ENCODE measurements at places on chromosomes 16 and 17.
A peak's percentile ranks its signal among the peaks of the same experiment; 100 is the strongest.

GRCh38 chr16:48054881-48055601, 100.8 kb downstream of the ABCC12 start:
- DNase-seq: peak; percentile 29

- no peak for DNase-seq
Observed at GRCh38 chr16:57711993-57712392, 17.4 kb downstream of the DRC7 start.

GRCh38 chr17:47184681-47185080, 4.4 kb downstream of the CDC27 start:
- DNase-seq: no peak

GRCh38 chr16:55436587-55436986, 42.4 kb upstream of the MMP2 start:
- DNase-seq: no peak

DNA sequence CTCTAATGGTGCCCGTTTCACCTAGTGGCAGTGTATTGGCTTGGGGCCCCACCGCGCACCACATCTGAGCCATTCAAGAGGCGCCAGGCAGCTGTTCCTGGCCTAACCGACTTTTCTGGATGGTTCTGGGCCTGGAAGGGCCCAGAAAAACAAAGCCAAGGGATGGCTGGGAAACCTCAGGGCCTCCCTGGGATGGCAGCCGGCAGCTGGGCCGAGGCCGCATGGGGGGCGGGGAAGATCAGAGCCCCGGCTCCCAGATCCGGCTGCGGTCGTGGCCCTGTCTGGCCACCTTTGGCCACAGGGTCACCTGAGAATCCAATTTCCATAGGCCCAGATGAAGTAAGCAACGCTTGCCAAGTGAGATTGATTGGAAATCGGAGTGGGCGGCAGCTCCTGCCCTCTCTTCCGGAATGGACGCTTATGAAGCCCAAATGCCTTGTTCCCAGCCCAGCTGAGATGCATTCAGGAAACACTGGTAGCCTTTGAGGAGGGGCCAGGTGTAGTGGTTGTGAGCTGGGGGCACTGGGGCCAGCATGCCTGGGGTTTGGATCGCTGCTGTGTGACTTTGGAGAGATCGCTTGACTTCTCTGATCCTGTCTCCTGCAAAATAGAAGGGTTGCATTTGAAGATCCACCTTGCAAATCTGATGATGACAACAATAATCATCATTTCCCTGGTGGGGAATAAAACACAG, 163.8 kb upstream of the GSE1 start:
- DNase-seq: no peak

GRCh38 chr16:8958344-8959167, 5.2 kb downstream of the USP7 start:
- DNase-seq: peak; percentile 25

DNA sequence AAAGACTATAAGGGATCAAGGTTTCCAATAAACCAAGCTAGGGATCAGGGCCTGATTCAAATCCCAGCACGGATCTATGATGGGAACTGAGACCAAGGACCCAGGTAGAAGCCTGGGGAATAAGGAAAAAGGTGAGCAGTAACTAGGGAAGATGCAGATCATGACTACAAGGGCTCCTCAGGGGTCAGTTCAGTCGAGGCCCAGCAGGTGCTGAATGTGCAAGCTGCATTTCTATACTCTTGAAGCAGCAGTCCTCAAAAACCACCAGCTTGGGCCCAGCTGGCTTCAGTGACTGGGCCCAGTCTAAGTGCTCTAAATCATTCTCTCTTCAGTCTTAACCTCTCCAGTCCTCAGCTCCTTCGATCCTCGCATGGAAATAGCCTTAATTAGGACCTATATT, 228.8 kb upstream of the AXIN2 start:
- no peak for DNase-seq

DNA sequence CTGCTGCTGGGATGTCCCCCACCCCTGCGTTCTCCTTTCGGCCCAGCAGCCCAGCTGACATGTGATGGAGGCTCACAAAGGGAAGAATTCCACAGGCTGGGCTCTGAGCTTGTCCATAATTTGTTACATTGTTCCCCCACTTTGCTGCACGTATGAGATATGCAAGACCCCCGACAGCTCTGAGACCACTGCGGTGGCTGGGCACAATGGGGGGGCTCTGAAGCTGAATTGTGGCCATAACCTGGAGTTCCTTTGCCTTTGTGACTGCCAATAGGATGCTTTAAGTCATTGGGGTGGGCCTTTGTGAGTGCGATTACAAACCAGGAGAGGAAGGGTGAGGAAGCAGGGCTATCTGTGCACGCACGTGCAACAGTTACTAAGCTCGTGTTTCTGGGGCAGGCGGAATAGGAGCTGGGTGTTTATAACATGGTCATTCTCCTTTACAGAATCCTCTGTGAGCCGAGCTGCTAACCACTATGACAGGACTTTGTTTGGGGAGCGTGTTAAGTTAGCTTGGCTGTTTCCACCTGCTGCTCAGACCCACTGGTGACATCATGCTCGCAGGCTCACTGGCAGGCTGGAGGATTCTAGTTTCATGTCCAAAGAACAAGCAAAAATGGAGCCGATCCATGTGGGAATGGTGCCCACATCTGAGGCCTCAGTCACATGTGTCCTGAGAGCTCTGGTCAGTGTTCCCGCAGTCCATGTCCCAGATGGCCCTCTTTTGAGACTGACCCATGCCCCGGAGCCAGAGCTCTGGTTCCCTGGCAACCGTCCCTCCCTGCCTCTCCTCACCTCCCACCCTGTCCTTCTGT, 208.3 kb upstream of the SALL1 start:
- DNase-seq: no peak

DNA sequence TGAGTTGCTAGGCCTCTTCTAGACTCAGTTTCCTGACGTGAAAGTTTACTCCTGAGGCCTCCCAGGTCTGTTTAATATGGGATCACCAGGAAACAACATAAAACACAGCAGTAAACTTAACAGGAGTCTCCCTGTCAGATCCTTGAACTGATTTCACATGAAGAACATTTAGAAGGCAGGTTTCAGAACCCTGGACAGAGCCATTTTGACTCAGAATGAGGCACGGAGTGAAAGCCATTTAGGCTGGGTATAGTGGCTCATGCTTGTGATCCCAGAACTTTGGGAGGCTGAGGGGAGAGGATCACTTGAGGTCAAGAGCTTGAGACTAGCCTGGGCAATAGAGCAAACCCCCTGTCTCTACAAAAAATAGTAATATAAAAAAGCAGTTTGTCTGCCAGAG, 289.1 kb downstream of the CA10 start:
- peak; percentile 18 for DNase-seq

DNA sequence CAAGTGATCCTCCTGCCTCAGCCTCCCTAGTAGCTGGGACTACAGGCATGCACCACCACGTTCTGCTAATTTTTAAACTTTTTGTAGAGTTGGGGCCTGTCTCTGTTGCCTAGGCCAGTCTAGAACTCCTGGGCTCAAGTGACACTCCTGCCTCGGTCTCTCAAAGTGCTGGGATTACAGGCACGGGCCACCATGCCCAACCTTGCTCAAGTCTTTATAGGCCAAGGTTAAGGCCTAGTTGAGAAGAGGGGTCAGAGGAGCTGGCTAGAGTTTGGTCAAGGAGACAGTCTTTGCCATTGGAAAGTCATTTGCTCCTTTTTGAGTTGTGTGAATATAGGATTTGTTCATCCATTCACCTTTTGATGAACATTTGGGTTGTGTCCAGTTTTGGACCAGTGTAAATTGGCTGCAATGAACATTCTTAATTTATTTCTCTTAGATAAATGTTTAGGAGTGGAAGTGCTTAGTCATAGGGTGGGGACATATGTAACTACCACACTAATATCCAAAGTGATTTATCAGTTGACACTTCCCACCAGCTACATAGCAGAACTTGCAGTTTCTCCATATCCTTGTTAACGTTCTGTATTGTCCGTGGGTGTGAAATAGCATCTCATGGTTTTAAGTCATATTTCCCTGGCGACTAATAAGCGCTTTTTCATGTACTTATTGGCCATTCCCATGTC, 30.7 kb upstream of the ARHGAP17 start:
- DNase-seq: peak; percentile 81

DNA sequence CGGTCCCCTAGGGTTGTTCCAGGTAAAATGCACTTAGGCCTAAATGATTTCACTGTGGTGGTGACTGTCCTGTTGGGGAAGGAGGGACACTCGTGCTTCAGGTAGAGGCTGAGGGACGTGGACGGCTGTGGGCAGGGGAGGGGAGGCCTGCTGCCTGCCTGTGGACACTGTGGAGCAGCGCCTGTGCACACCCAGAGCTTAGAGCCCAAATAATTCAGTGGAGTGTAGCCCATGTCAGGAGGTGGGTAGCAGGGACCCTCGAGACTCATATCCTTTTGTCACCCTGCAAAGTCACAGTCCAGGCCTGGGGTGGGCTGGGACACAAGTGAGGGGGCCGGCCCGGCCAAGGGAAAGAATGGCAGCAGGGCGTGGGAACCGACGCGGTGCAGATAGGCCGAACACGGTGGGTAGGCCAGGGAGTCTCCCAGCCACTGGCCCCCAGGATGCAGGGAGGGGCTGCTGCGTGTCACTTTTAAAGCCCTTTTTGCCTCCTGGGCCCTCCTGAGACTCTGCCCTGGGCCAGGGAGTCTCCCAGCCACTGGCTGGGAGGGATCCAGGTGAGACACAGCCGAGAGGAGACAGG, 733 bp upstream of the NHERF2 start:
- DNase-seq: no peak

GRCh38 chr17:4236456-4236855, 27.3 kb downstream of the ANKFY1 start:
- DNase-seq: no peak

DNA sequence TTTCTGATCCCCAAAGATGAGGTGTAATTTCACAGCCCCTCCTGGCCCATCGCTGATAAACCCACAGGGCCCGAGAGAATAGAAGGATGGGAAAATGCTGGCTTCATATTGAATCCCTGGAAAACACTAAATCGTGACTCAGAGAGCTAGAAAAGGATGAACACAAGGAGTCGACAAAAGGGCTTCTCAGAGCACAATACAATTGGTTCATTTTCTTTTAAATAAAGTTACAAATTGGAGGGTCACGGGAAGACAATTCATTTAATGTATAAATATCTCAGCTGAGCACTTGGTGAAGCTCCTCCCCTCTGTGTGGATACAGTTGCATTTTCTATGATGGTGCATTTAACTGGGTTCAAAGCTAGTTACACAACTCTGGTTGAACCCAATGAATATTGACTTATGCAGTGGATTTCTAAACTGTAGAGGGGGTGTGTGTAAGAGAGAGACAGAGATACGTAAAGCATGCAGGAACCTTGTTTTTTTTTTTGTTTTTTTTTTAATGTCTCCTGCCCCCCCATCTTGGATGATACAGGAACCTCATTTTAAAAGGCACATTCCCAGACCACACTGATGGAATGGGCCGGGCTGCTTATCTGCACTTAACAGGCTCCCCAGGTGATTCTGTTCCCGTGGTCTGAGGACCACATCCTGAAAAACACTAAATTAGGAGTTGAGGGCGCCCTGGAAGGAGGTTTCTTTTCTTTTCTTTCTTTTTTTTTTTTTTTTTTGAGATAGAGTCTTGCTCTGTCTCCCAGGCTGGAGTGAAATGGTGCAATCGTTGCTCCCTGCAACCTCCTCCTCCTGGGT, 14.1 kb downstream of the TTYH2 start:
- DNase-seq: no peak

DNA sequence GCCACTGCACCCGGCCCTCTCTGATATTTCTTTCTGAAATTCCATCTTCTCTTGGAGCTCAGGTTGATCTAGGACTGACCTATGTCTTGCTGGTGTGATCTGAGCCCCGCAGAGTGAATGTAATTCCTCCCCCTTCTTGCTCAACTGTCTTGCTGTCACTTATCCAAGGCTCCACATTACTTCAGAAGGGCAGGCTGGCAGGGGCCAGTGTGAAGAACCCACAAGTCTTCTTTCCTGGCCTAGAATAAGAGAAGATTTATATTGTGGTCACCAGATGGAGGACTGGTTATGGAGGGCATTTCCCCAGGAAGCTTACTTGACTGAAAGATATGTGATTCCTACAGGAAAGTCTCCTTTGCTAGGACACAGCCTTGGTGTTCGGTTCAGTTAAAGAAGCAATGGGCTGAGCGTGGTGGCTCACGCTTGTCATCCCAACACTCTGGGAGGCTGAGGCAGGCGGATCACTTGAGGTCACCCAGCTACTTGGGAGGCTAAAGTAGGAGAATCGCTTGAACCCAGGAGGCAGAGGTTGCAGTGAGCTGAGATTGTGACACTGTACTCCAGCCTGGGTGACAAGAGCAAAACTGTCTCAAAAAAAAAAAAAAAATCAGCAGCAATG, 13.4 kb downstream of the ITGAL start:
- no peak for DNase-seq

DNA sequence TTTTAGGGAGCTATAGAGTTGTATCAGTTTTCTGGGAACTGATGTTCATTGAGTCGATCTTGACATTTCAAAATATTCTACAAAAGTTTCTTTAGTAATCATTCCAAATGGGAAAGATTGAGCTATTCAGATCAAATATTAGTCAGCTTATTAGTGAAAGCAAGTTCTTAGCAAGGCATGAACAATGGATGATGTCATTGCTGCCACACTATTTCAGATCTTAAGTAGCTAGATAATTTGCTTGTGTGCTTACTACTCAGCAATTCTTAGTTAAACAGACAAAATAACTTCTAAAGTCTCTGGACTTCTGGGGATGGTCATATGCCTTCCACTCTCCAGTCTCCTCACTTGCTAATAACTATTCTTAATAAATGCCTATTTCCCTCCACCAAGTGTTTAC, 69.0 kb upstream of the CDH8 start:
- no peak for DNase-seq

DNA sequence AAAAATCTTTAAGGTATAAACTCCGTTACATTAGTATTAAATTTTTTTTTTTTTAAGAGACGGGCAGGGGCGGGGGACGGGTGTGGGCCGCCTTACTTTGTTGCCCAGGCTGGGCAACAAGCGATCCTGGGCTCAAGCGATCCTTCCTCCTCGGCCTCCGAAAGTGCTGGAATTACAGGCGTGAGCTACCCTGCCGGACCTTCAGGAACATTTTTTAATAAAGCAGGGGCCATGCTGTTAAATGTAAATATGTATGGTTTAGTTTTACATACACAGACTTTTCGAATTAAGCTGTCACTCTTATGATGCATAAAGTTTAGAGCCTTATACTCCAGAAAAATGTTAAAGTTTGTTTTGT, 2.4 kb downstream of the PPM1D start:
- DNase-seq: no peak

GRCh38 chr17:2029911-2030778, at the start of gene DPH1:
Gene DPH1, plus strand, starts transcription at chr17:2030153. Its CDS starts 17 bp downstream, at chr17:2030170.
- peak; percentile 90 for DNase-seq

- peak; percentile 11 for DNase-seq
Observed at GRCh38 chr16:22782314-22782713, 31.6 kb upstream of the HS3ST2 start.

All from erythroblast (primary cell).